HepG2 (cell line): ENCODE measurements at places on chromosomes 5 and 9. TPM values are rescaled to one million over a fixed set of nuclear protein-coding genes. Genes with fewer than 3 reads are reported as not detected.

GRCh38 chr5:59038798-59039295 is 456.0 kb downstream of the RAB3C start:
- H3K27ac ChIP-seq, result peak overlapping the region; percentile 57
- DNase-seq, result no peak
- H3K4me1 ChIP-seq, result peaks cover 64% of the 10 kb centered on the region
- H3K4me3 ChIP-seq, result peak overlapping the region; percentile 77
- no peaks in the 10 kb centered on the region for H3K36me3 ChIP-seq

- no peak overlapping the region for H3K4me3 ChIP-seq
- DNase-seq, result no peak
- no peaks in the 10 kb centered on the region for H3K4me1 ChIP-seq
Measured at GRCh38 chr5:80937584-80938356, 22.4 kb upstream of the RASGRF2 start.

GRCh38 chr5:77167063-77167462 is 43.4 kb upstream of the PDE8B start:
- DNase-seq, result no peak
- no peak overlapping the region for H3K4me3 ChIP-seq
- no peaks in the 10 kb centered on the region; the same call in 1 of the 2 replicates for H3K27me3 ChIP-seq
- no peak overlapping the region for H3K27ac ChIP-seq
- H3K36me3 ChIP-seq, result no peaks in the 10 kb centered on the region
- peaks cover 7% of the 10 kb centered on the region; the same call in 1 of the 2 replicates for H3K4me1 ChIP-seq

- H3K36me3 ChIP-seq, result peaks cover 11% of the 10 kb centered on the region
- no peak for DNase-seq
- H3K4me3 ChIP-seq, result no peak overlapping the region
- H3K4me1 ChIP-seq, result no peaks in the 10 kb centered on the region
- H3K27me3 ChIP-seq, result no peaks in the 10 kb centered on the region
- H3K27ac ChIP-seq, result no peak overlapping the region
Measured at GRCh38 chr9:137807721-137808703, 69.6 kb upstream of the CACNA1B start.

DNA sequence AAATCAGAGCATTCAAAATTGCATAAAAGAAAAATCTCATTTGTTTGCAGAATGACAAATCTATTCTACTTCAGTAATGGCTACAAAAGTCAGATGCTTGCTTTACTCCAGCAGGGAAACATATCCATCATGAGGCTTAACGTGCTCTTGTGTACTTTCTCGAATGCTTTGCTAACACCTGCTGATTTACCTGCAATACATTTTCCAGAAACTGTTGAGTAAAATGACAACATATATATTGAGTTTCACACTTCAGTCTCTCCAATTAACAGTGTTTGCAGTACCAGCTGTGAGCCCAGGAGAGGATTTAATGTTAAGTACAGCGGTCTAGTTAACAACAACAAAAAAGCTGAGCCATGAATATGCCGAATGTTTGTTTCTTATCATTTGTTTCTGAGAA is 391.5 kb upstream of the SMC2 start:
- no peaks in the 10 kb centered on the region for H3K4me1 ChIP-seq
- no peak overlapping the region for H3K27ac ChIP-seq
- no peak overlapping the region for H3K4me3 ChIP-seq

The PSD2 gene
- total RNA-seq, result not detected in 2 replicates

The TTC39B gene
- 18.5 and 19.4 TPM in 2 replicates for total RNA-seq

DNA sequence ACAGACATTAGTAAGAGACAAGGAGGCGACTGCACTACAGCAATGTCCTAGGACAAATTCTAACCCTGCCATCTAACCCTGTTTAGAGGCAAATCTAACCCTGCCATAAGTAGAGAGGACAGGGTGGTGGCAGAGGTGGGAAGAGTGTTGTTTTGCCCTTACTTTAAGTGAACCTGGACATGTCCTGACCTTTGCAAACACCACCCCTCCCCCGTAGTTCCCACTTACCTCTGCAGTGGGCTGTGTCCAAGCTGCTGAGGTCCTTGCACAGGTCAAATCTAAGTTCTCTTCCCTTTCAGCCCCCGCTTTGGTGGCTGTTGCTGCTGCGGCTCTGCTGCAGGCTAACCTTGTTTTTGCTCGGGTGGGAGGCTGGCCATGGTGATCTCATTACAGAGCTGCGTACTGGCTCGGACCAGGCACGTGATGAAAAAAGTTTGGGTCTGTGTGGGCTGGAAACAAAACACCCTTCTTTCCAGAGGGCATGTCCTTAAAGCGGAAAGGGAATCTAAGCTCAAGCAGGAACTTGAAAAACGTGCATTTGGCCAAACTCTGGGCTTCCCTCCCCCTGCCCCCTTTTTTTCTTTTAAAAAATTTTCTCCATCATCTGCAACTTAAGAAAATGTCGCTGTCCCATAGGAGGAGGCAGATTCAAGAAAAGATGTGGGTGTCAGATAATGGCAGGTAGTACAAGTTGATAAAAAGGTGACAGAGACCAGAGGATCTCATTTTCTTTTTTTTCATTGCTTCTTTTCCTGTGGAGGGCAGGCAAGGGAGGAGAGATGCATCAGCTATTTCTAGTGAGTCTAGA is at the start of gene FAXDC2:
TSS of gene FAXDC2 (minus strand) at position 349 of the 808 bp plus-strand sequence. CDS start 12,425 bp downstream, outside the sequence.
- H3K27me3 ChIP-seq, result no peaks in the 10 kb centered on the region
- peaks cover 60% of the 10 kb centered on the region for H3K4me1 ChIP-seq
- no peaks in the 10 kb centered on the region for H3K36me3 ChIP-seq
- peak within 1 kb of the TSS; percentile 72 for H3K4me3 ChIP-seq
- H3K27ac ChIP-seq, result peak within 1 kb of the TSS; percentile 68
- DNase-seq, result peak; percentile 78

DNA sequence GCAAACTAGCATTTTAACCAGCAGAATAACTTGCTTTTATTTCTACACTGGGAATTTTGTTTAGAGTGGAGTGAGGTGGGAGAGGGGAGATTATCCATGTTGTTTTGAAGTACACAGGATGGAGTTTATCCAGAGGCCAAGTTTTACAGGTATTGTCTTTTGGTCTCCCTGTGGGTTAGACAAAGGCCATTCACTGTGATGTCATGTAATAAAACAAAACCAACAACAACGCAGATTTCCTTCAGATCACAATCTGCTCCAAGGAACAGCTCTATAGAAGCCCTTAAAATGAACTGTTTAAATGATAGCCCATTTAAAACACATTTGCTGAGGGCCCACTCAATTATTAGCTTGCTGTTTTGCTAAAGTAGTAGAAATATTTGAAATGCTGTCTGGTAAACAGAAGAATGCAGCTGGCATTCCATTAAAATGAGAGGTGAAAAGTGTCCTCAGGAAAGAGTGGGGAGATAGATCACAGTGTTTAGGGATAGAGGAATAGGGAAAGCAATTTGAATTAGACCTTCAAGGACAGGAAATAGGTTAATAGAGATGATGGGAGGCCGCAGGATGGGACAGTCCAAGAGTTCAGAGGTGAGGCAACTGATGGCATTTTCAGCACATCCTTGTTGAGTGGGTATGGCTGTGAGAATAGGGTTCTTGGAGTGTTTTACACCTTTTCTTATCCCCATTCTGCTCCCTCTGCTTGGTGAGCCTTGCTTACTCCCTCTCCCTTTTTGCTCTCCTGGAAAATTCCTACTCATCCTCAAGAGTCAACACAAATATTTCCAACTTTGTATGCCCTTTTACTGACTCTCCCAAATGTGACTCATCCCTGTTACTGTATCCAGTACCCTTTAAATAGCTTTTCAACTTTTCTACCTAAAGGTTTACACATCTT is 140.1 kb upstream of the NR3C1 start:
- peaks cover 42% of the 10 kb centered on the region for H3K4me1 ChIP-seq
- H3K36me3 ChIP-seq, result no peaks in the 10 kb centered on the region
- no peak overlapping the region for H3K4me3 ChIP-seq
- H3K27ac ChIP-seq, result no peak overlapping the region
- DNase-seq, result peak; percentile 57

GRCh38 chr5:56286015-56286884 is 53.1 kb upstream of the ANKRD55 start:
- no peaks in the 10 kb centered on the region for H3K36me3 ChIP-seq
- no peak for DNase-seq
- H3K27ac ChIP-seq, result no peak overlapping the region

DNA sequence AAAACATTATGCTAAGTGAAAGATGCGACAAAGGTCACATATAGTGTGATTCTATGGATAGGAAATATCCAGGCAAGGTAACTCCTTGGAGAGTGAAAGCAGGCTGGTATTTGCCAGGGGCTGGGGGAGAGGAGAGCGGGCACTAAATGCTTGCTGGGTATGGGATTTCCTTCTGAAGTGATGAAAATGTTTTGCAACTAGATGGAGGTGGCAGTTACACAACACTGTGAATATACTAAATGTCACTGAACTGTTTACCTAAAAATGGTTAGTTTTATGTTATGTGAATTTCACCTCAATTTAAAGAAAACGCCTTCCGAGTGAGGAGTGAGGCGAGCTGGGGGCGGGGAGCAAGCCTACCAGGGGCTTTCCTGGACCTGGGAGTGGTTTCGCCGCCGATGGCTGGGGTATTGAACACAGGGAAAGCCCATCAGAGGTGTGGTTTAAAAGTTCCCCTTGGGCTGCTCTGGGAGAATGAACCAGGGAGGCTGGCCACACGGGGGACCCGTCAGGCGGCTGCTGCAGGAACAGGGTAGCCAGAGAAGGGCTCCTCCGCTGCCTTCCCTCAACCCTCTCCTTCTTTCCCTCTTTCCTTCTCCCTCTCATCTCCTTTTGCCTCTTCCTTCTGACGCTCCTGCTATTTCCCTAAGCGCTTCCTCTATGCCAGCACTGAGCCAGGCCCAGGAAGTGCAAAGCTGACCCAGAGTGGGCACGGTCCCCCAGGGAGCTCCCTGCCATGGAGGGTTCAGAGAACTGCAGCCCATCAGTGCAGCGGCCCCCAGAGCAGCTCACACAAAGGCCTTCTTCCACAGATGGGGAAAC is 4.9 kb downstream of the AKNA start:
- H3K4me1 ChIP-seq, result peaks cover 45% of the 10 kb centered on the region
- DNase-seq, result no peak
- no peaks in the 10 kb centered on the region for H3K36me3 ChIP-seq
- no peak overlapping the region for H3K27ac ChIP-seq
- no peaks in the 10 kb centered on the region for H3K27me3 ChIP-seq

- no peaks in the 10 kb centered on the region for H3K36me3 ChIP-seq
- H3K27ac ChIP-seq, result no peak overlapping the region
- DNase-seq, result no peak
- no peaks in the 10 kb centered on the region for H3K27me3 ChIP-seq
Measured at GRCh38 chr5:151912360-151912759, 12.3 kb downstream of the GLRA1 start.

DNA sequence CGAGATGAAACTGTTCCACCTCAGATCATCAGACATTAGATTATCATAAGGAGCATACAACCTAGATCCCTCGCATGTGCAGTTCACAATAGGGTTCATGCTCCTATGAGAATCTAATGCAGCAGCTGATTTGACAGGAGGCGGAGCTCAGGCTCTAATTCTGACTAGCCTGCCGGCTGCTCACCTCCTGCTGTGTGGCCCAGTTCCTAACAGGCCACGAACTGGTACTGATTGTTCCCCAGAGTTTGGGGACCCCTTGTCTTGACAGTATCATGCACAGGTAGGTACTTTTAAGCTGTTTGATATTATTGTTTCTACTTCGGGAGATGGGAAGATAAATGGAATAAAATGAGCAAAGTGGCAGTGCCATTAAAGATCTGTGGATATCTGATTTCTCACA is 66.9 kb downstream of the ZCCHC7 start:
- H3K4me3 ChIP-seq, result no peak overlapping the region
- H3K4me1 ChIP-seq, result no peaks in the 10 kb centered on the region
- H3K27me3 ChIP-seq, result no peaks in the 10 kb centered on the region
- H3K27ac ChIP-seq, result no peak overlapping the region

The CBY3 gene
- not detected in 2 replicates for total RNA-seq

- H3K4me1 ChIP-seq, result peaks cover 40% of the 10 kb centered on the region
- no peak overlapping the region for H3K4me3 ChIP-seq
- no peak overlapping the region for H3K27ac ChIP-seq
- H3K27me3 ChIP-seq, result no peaks in the 10 kb centered on the region
- H3K36me3 ChIP-seq, result peaks cover 30% of the 10 kb centered on the region; the same call in 2 of the 3 replicates
- no peak for DNase-seq
Measured at GRCh38 chr5:173018358-173018757, 34.8 kb downstream of the ATP6V0E1 start.

GRCh38 chr9:115032296-115032695 is 85.7 kb downstream of the TNC start:
- no peaks in the 10 kb centered on the region for H3K27me3 ChIP-seq
- no peak overlapping the region for H3K4me3 ChIP-seq
- DNase-seq, result no peak
- H3K27ac ChIP-seq, result no peak overlapping the region
- H3K4me1 ChIP-seq, result no peaks in the 10 kb centered on the region

The SUSD3 gene
- 6.0 and 7.0 TPM in 2 replicates for total RNA-seq

DNA sequence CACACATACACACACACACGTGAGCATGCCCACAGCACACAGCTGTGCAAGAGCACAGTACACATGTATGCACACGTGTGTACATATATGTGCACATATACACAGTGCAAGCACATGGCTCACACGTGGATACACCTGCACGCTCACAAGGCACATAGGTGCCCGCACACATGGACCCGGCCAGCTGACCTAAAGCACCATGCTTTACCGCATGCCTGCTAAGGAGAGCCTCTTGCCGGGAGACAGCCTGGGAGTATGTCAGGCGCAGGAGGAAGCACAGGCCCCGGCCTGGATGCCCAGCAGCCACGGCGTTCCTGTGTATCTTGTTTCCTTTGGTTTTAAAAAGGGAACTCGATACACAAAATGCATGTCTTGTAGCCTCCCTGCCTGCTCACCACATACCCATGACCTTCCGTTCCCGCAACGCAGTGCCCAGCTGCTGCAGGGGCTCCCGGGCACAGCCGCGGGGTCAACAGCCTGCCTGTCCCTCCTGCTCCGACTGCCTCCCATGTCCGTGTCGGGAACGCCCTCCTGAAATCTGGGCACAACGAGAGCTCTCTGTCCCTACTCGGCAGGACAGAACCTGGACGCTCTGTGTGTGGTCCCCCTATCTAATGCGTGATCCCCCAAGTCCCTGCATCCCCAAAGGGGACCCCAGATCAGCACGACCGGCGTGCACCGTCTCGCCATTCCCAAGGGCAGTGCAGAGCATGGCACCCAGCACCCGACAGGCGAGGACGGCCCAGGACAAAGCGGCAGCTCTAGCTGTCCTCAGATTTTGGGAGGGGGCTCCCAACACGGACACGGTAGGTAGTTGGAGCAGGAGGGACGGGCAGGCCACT is 3.6 kb downstream of the SLC12A7 start:
- peaks cover 84% of the 10 kb centered on the region for H3K4me1 ChIP-seq
- DNase-seq, result no peak
- H3K27me3 ChIP-seq, result peaks cover 8% of the 10 kb centered on the region
- no peak overlapping the region for H3K4me3 ChIP-seq
- peak overlapping the region; percentile 98 for H3K27ac ChIP-seq

- no peak overlapping the region for H3K4me3 ChIP-seq
- no peaks in the 10 kb centered on the region for H3K36me3 ChIP-seq
- H3K27ac ChIP-seq, result no peak overlapping the region
- H3K27me3 ChIP-seq, result no peaks in the 10 kb centered on the region
Measured at GRCh38 chr5:36393656-36394428, 92.1 kb upstream of the RANBP3L start.

DNA sequence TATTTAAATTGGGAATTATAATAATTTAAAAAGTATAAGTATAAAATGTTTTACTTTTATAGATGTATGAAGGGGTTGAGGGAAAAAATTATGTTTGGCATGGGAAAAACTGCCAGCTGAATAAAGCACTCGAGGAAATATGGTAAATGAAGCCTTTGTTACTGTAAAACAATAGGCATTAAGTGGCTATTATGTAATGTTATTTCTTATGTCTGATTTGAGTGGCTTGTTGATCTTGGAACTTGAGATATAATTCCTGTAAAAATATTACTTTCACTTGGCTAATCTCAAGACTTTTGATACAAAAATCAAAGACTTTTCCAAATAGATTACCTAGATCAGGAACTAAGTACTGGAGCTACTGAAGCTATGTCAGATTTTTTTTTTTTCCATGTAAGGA is 182.9 kb downstream of the CD180 start:
- H3K4me1 ChIP-seq, result peaks cover 39% of the 10 kb centered on the region
- no peak for DNase-seq
- H3K27me3 ChIP-seq, result no peaks in the 10 kb centered on the region
- no peaks in the 10 kb centered on the region for H3K36me3 ChIP-seq
